ENCODE measurements at places on chromosomes 7 and 10. TPM values are rescaled to one million over a fixed set of nuclear protein-coding genes. Genes with fewer than 3 reads are reported as not detected.

PDGFA gene
- total RNA-seq, result 47.1 TPM

STK31 gene
- 0.20 TPM for total RNA-seq

VPS37D gene
- total RNA-seq, result 3.6 TPM

DNA sequence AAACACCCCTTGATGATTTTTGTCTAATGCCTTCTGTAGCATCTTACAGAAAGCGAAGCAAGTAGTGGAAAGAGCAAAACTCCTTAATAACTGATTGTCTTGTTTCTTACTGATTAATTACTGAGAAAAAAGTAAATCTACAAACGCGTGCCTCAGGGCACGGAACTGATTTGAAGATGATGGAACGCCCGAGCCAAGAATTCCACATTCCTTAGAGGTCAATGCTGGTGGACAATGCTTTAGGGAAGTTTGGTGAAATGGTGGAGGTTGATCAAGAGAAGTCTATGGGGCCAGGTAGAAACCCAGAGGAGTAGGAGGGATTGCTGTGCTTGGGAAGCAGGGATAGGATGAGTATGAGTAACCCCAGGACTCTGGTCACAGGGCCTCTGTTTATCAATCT lies 5.0 kb upstream of the SORBS1 start:
- no peak for DNase-seq

CROT gene
- 18.8 TPM for total RNA-seq

DNA sequence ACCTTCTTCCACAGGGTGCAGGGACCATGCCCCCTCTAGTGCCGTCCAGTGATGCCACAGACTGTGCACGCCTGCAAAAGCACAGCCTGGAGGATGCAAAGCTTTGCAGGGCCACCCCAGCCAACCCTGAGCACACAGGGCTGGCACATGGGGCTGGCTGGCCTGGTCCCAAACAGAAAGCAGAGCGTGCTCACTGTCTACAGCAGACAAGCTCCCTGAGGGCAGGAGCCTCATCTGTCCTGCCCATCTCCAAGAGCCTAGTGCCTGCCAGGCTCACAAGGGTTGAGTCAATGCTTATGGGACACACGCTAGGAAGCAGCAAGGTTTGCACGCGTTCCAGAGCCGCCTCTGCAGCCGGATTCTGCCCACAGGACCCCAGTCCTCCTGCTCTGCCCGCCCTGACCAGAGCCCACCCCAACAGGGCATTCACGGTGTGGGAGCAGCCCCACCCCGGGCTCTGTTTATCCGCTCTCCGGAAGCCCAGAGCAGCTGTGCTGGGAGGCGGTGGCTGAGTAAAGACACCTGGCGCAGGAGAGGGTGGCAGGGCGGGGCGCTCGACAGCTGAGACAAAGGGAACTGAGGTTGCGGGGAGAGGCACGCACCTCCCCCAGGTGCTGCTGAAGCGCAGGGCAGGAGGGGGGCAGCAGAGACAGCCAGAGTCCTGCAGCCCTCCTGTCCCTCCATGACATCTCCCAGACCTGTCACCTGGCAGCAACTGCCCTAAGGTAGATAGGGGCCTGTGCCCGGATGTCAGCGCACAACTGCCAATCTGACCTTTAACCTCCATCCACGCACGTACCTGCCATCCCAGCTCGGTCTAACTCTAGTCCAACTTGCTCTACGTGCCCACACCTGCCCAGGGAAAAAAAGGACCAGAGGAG lies 4.3 kb downstream of the KCNH2 start:
- no peak for DNase-seq

DNA sequence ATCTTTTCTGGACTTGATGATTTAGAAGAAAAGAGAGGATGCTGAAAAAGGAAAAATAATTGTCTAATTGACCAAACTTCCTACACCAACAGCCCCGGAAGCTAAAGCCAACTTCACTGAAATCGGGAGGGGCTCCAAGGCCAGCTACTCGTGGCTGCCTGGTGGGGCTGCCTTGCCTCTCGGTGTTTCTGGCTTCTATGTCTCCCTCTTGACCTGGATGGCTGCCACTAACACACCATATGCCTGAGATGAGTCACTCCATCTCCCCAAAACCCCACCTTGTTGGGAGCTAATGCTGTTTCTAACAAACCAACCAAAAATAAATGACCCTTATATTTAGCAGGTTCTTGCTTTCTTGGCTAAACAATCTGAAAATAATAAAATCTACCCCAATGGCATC lies 87.6 kb upstream of the AFAP1L2 start:
- peak; percentile 32 for DNase-seq

GRCh38 chr10:119416855-119417254 lies 125.7 kb downstream of the RGS10 start:
- DNase-seq, result no peak

DNA sequence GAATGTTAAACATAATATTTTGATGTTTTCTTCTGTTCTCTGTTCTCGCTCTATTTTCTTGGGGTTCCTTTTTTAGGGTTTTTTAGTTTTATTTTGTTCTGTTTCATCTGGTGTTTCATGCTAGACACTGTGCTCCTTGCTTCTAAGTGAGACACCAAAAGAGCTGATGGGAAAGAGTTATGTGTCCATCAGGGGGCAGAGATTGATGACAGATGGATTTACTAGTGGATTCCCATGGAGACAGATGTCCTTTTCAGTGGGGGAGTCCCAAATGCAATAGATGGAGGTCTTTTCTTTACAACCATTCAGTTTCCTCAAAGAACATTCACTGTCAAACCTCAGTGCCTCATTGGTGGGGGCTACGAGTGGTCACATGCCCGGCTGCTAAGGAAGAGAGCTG lies 34.9 kb downstream of the PRTFDC1 start:
- DNase-seq, result no peak

DNA sequence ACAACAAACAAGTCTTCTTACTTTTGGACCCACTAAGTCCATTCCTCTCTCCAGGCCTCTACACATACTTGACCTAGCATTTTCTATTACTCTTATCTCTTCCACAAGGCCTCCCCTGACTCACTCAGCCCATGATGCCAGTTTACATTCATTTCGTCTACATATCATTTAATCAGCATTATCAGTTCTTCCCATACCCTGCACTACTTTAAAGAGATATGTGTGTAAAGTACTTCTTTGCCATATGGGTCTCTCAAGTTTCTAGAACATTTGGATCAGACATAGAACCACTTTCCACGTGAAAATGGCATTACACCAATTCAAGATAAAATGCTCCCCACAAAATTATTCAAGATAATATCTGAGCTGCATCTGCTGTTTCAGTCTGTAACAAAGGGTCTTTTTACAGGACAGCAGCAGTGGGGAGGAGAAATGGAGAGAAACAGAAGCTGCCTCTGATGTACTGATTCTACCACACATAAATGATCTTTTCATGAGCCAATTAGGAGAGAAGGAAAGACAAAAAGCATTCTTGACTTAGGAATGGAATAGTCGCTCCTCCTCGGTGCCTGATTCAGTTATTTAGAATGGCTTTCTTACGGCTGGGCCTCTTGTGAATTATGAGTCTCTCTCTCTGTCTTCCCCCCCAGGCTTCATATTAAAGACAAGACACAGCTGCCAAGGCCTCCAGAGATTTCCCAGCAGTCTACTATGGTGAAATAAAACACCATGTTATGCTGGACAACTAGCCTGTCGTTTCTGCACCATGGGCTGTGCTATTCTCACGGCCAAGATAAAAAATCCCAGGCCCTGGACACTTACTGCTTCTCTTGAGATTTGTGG lies 46.9 kb upstream of the SEPTIN7 start:
- DNase-seq, result peak; percentile 10

ANKRD30A gene
- total RNA-seq, result not detected

GRCh38 chr7:28855538-28856217 lies 102.5 kb downstream of the TRIL start:
- DNase-seq, result peak; percentile 98

GIMAP1 gene
- not detected for total RNA-seq

ELOVL3 gene
- 0.62 TPM for total RNA-seq

TAS2R38 gene
- not detected for total RNA-seq

DNA sequence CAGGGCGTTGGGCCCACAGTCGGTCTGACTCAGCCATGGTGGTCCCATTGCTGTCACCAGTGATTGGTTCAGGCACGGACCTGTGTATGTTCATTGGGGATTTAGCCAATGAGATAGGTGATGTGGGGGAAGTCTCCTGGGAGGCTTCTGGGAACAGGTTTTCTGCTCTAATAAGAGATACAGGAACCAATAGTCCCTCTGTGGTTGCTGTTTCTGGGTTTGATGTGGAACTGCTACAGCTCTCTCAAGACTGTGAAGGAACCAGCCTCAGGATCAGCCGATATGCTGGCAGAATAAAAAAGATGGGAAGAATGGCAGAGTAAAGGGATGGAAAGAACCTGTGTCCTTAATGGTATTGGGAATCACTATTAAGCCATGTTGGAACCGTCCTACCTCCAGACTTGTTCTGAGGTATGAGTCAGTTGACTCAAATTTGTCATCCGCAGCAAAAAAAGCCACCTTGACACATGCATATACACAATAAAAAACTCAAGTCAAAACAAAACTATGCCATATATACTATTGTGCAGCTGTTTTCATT lies 70.6 kb downstream of the MCMBP start:
- DNase-seq, result no peak

- DNase-seq, result no peak
Measured at GRCh38 chr7:25496476-25497368, 268.4 kb upstream of the NPVF start.

LRRD1 gene
- total RNA-seq, result 0.27 TPM

NODAL gene
- 0.43 TPM for total RNA-seq

GRCh38 chr10:102814873-102815661 lies 22.1 kb downstream of the CYP17A1 start:
- peak; percentile 60 for DNase-seq

CNTNAP2 gene
- total RNA-seq, result 14.0 TPM

- peak; percentile 86 for DNase-seq
Measured at GRCh38 chr7:604001-604883, 84.6 kb upstream of the PDGFA start.

DNA sequence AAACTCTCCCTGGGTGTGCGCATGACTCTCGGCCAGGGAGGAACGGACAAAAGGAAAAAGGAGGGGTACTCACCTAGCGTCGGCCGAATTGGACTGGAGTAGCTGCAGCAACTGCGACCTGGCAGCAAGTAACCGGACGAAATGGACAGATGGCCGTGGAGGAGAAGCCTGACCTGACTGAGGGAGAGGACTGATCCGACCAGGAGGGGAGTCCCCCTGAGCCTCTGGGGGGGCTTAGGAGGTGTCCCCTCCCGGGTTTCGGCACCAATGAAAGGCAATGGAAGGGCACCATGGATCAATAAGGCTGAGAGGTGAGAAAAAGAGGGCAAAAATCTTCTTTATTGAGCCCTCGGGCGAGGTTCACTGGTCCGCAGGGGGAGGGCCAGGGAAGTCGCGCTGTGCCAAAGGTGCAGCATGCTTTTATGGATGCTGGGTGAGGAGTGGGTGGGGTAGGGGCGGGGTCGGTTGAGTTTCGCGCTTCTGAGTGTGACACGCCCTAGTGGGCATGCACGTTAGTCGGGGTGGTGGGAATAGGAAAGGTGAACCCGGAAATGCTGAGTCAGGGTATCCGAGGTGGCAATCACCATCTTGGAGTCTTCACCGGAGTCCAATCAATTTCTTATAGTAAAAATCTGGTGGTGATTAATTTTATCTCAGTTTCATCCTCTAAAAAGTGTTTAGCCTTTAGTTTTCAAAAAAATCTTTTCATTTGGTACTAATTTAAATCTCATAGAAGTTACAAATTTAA lies 638.5 kb upstream of the DPP6 start:
- DNase-seq, result no peak

HHEX gene
- not detected for total RNA-seq

- no peak for DNase-seq
Measured at GRCh38 chr10:6208799-6209235, 6.1 kb downstream of the PFKFB3 start.

DNA sequence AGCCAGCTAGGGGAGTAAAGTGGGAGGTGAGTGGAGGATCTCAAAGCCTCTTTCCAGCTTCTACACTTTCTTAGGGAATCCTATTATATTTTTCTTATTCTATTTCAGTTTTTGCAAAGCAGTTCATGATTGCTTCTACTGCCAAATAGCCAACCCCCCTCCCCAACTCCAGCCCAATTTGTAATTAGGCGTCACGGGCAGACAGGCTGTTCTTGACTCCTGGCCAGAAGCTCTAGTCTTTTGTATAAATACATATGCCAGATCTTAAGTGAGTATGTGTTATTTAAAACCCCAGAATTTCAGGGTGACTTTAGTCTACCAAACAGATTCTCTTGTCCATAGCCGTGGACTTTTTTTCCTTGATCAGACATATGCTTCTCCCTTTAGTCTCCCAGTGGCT lies 255.2 kb downstream of the BUB3 start:
- no peak for DNase-seq

LMOD2 gene
- not detected for total RNA-seq

GRCh38 chr10:80945264-80945880 lies 407.7 kb downstream of the SH2D4B start:
- no peak for DNase-seq

DNA sequence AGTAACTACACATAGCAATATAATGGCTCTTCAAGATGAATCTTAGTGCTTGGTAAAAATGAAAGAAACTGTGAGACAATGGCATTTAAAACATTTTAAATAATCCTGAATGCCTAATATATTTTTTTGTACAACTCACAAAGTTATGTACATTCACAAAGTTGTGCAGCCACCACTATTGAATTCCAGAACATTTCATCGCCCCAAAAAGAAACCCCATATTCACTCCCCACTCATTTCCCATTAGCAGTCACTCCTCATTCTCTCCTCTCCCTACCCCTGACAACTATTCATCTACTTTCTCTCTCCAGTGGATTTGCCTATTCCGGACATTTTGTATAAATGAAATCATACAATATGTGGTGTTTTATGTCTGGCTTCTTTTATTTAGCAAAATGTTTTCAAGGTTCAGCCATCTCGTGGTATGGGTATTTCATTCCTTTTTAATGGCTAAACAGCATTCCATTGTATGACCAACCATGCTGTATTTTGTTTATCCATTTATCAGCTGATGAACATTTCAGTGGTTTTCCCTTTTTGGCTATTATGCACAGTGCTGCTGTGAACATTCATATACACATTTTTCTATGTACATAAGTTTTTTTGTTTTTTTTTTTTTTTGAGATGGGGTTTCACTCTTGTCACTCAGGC lies 34.7 kb downstream of the ENTPD7 start:
- peak; percentile 93 for DNase-seq

- no peak for DNase-seq
Measured at GRCh38 chr7:32063614-32064013, 6.6 kb downstream of the PDE1C start.

- DNase-seq, result no peak
Measured at GRCh38 chr7:21192657-21193056, 235.2 kb upstream of the SP4 start.

- DNase-seq, result no peak
Measured at GRCh38 chr10:130921461-130921860, 390.1 kb downstream of the TCERG1L start.

DNA sequence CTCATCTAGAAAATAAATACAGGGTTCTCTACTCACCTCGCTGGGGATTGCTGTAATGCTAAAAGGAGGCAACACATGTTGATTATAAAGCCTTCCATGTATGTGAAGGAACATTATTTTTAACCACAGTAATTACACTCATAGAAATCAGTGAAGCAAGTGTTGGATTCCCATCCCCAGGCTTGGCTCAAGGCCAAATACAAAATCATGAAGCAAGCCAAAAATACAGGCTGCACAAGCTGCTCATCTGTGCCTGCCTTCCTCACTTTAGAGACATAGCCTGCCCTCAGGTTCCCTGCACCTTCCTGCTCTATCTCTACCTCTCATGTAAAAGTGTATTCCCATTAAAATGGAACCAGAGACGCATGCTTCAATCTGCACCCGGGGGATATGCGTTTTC lies 1077.1 kb upstream of the C7orf33 start:
- no peak for DNase-seq

SPAM1 gene
- total RNA-seq, result not detected

- no peak for DNase-seq
Measured at GRCh38 chr7:156095908-156096539, 283.8 kb upstream of the SHH start.

All from astrocyte (in vitro differentiated cells and primary cell).